ENCODE measurements at places on chromosomes 13 and 19. TPM values are rescaled to one million over a fixed set of nuclear protein-coding genes. Genes with fewer than 3 reads are reported as not detected.

Gene PTPRS
- polyA plus RNA-seq, result 121 TPM

Gene EDDM13
- polyA plus RNA-seq, result not detected

Gene LCP1
- 0.76 TPM for polyA plus RNA-seq

Gene CRB3
- polyA plus RNA-seq, result 0.43 TPM

Gene BIVM
- 57.7 TPM for polyA plus RNA-seq

Gene NUP62
- 24.9 TPM for polyA plus RNA-seq

Gene TMEM59L
- polyA plus RNA-seq, result 138 TPM

Gene NANOS3
- polyA plus RNA-seq, result 3.8 TPM

Gene YJEFN3
- polyA plus RNA-seq, result 26.9 TPM

Gene MUC16
- not detected for polyA plus RNA-seq

Measured in neural cell (in vitro differentiated cells).